DND-41 (cell line): ENCODE measurements at places on chromosomes 3 and 15.

DNA sequence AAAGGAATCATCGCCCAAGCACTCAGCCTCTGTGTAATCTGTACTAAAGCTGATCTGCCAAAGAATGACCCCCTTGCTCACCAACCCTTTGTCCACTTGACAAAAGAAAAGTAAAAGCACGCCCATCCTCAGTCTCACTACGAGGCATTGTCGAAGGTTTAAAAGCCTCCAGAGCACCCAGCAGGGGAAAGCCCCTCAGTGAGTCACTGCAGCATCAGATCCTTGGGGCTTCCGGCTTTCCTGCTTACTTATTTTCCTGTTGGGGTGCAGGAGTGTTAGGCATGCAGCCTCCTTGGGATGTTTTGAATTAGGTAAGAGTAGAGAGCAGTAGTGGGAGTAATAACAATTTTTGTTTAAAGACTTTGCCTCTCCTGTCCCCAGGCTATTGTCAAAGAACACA lies 216.1 kb downstream of the MTHFS start:
- DNase-seq = no peak
- no peak overlapping the region for H3K27ac ChIP-seq
- no peaks in the 10 kb centered on the region for H3K36me3 ChIP-seq
- H3K4me1 ChIP-seq = no peaks in the 10 kb centered on the region
- peaks cover 6% of the 10 kb centered on the region for H3K27me3 ChIP-seq

- no peak for DNase-seq
- H3K27ac ChIP-seq = no peak overlapping the region
- H3K4me3 ChIP-seq = no peak overlapping the region
- H3K36me3 ChIP-seq = no peaks in the 10 kb centered on the region
- no peaks in the 10 kb centered on the region for H3K4me1 ChIP-seq
These were observed 40.4 kb downstream of the CACNA1D start for GRCh38 chr3:53534676-53535400.

- H3K4me3 ChIP-seq = no peak overlapping the region
- no peak overlapping the region for H3K27ac ChIP-seq
- H3K4me1 ChIP-seq = no peaks in the 10 kb centered on the region
- H3K27me3 ChIP-seq = no peaks in the 10 kb centered on the region
- H3K36me3 ChIP-seq = no peaks in the 10 kb centered on the region
These were observed 391.4 kb upstream of the RARB start for GRCh38 chr3:25036633-25037032.

GRCh38 chr3:71936681-71937080 lies 151.7 kb upstream of the PROK2 start:
- H3K27ac ChIP-seq = no peak overlapping the region
- no peak for DNase-seq
- H3K4me1 ChIP-seq = no peaks in the 10 kb centered on the region

DNA sequence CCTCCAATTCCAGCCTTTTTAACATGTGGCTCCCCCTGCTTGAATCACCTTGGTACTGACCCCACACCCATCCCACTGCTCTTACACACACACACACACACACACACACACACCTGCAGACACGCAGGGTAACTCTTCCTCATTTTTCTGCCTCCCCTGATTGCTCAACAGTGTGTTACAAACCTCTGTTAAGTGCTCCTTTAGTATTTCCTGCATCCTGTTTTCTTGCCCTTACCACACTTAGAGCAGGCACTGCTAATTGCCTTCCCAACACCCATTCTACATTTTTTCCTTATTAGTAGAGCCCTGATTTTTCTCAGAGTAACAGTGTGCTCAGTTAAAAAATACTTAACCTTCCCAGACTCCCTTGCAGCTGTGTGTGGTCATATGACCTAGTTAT lies 184.0 kb downstream of the EBLN2 start:
- H3K36me3 ChIP-seq = no peaks in the 10 kb centered on the region
- H3K4me1 ChIP-seq = no peaks in the 10 kb centered on the region
- no peak for DNase-seq
- no peak overlapping the region for H3K27ac ChIP-seq
- H3K4me3 ChIP-seq = no peak overlapping the region
- H3K27me3 ChIP-seq = no peaks in the 10 kb centered on the region

- H3K4me3 ChIP-seq = no peak overlapping the region
- DNase-seq = no peak
- peaks cover 99% of the 10 kb centered on the region for H3K36me3 ChIP-seq
- no peaks in the 10 kb centered on the region for H3K27me3 ChIP-seq
These were observed 29.6 kb downstream of the CHAC1 start for GRCh38 chr15:40982855-40983254.

DNA sequence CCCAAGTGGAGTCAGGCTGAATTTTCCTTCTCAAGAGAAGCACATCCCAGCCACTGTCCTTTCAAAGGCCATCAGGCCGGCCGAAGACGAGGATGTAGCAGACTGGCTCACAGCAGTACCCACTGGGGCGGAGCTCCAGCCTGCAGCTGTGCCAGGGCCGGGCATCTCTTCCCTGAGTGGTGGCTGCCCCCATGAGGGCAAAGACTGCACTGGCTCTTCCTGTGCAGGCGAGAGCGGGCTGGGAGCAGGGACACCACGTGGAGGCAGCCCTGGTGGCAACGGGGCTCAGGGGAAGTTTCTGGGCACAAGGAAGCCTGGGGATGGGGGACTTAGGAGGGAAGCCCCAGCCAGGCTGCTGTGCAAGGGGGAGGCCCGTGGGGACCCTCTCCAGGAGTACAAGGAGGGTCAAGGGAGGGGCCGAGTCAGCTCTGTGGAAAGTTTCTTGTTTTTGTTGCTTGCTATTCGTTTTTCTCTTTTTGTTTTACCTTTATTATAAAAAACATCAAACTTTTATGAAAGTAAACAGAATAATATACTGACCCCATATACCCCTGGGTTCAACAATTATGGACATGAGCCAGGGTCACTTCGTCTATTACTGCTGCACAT lies 66.1 kb downstream of the RPN1 start:
- no peaks in the 10 kb centered on the region for H3K36me3 ChIP-seq
- no peak overlapping the region for H3K4me3 ChIP-seq
- no peaks in the 10 kb centered on the region for H3K27me3 ChIP-seq
- no peaks in the 10 kb centered on the region for H3K4me1 ChIP-seq
- no peak overlapping the region for H3K27ac ChIP-seq

GRCh38 chr15:67050062-67050461 lies 15.3 kb upstream of the SMAD3 start:
- no peaks in the 10 kb centered on the region for H3K27me3 ChIP-seq
- H3K4me3 ChIP-seq = no peak overlapping the region
- no peaks in the 10 kb centered on the region for H3K4me1 ChIP-seq
- H3K36me3 ChIP-seq = no peaks in the 10 kb centered on the region
- DNase-seq = no peak

DNA sequence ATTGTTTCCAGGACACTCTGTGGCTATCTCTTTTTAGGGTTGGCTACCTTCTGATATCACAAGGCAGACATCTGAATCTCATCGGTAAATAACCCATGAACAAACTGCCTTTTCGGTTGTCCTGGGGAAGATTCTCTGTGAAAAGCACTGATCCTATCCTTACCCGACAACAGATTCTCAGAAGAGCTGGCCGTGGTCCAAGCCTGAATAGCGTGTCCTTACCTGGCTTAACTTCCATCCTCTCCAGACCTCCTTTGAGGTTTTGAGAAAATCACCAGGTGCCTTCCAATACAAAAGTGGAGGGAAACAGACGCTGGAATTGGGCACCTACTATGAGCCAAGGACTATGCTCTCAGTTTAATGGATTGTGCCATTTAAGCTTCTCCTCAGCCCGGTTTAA lies 87.4 kb upstream of the ARHGEF3 start:
- H3K27ac ChIP-seq = no peak overlapping the region
- peaks cover 3% of the 10 kb centered on the region; the same call in 1 of the 2 replicates for H3K36me3 ChIP-seq
- H3K27me3 ChIP-seq = no peaks in the 10 kb centered on the region
- no peak overlapping the region for H3K4me3 ChIP-seq

GRCh38 chr3:144556392-144556791 lies 584.8 kb downstream of the DIPK2A start:
- no peaks in the 10 kb centered on the region for H3K36me3 ChIP-seq
- H3K4me3 ChIP-seq = no peak overlapping the region
- no peak for DNase-seq
- H3K27me3 ChIP-seq = no peaks in the 10 kb centered on the region
